ENCODE measurements at places on chromosomes 1 and 21.

GRCh38 chr21:19343711-19344110, 940.1 kb upstream of the TMPRSS15 start:
- no peak for DNase-seq

- no peak for DNase-seq
Observed at GRCh38 chr1:24902471-24902891, 27.6 kb downstream of the RUNX3 start.

DNA sequence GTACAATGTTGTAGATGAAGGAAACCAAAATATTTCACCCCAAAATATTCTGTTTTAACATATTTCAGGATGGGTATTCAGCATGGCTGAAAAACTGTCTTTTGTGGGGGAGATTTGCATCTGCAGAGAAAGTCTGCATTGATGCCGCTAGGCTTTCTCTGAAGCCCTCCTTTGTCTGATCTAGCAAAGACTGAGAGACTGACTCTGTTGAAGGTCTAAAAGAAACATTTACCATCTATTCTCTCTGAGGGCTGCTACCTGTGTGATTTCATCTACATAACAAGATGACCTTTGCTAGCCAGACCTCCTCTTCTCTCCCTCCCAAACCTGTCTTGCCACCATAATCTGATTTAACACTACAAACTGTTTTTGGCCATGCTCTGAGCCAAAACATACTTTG, 12.4 kb upstream of the MT1HL1 start:
- DNase-seq, result no peak

DNA sequence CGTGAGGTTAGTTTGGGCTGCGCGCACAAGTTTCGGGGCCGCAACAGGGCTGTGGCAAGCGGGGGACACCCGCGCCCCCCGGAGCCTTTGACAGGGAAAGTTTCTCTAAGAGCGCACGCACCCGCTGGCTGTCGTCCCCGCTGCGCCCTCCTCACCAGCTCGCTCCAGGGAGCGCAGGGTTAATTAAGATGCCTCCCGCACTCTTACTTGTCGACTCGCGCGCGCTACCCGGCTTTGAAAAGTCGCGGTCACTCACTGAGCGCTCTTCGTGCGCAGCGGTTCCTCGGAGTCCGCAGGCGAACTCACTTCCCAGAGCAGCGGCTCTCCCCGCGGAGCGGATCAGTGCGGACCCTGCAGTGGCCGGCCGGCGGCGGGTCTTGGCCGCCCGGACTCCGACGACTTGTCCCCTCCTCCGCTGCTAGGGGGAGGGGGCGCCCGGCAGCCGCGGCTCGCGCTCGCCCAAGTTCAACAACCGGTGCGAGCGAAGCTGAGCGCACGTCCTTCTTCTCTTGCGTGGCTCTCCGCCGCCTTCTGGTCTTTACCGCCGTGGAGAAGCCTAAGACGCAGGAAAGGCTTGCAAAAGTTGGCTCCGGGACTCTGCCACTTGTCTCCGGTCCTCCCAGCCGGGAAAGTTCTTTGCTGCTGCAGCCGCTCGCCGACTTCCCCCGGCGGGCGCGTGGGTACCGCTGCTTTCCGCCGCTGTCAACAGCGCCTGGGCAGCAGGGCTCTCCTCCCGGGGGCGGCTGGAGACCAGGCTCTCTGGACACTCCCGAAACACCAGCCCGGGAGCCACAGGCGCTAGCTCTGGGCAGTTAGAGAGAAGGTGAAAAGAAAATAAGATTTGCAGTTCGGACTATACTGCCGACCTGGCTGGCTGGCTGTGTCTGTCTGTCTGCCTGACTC, 506 bp downstream of the JUN start:
- no peak for DNase-seq

- no peak for DNase-seq
Observed at GRCh38 chr1:87394982-87395381, 66.3 kb downstream of the LMO4 start.

- DNase-seq, result no peak
Observed at GRCh38 chr1:41678111-41678878, 193.8 kb upstream of the EDN2 start.

DNA sequence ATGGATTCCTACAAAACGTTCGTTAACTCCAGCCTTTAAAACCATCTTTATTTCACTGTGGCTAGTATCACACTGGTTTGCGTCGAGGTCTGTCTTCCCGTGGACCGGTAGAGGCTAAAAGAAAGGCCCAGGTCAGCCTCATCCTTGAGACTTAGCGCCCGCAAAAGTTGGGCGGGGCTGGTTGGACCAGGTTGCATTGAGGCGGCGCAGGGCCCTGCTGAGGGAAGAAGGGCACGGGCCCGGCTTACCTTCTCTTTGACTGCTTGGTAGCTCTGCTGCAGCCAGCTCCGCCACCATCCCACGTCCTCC, 455 bp downstream of the BSDC1 start:
- DNase-seq, result peak; percentile 20

DNA sequence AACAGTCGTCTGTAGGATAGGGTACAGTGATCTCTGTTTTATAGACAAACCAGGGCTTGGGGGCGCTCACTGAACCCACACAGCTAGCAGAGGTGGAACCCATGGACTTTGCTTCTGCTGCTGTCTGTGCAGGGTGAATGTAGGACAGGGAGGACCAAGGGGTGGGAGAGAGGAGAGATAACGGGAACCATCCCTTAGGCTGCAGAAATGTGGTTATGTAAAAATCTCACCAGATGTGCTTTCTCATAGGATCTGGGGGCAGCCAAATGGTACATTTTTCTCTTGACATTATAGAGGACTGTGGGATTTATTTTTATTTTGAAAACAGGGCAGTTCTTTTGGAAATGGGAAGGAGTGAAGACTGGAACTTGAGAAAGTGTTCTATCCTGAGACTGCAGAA, 8.7 kb downstream of the NFASC start:
- DNase-seq, result no peak

DNA sequence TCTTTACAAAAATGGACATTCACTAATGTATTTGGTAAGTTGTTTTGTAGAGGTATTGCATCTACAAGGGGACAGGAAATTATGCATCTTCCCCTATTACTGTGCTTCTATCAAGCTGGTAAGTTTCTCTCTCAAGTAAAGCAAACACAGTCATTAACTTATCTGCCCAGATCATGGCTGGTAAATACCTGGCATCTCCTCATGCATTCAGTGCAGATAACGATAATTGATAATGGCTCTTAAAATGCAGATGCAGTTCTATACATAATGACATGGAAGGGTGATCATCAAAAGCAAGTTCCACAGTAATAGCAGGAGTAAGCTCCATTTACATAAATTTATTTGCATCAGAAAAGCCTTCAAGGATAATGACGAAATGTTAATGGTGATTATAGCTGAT, 122.4 kb downstream of the SIPA1L2 start:
- no peak for DNase-seq

GRCh38 chr1:36091698-36092097, 3.0 kb downstream of the ADPRS start:
- no peak for DNase-seq

GRCh38 chr1:209770636-209771415, 13.5 kb downstream of the C1orf74 start:
- no peak for DNase-seq

DNA sequence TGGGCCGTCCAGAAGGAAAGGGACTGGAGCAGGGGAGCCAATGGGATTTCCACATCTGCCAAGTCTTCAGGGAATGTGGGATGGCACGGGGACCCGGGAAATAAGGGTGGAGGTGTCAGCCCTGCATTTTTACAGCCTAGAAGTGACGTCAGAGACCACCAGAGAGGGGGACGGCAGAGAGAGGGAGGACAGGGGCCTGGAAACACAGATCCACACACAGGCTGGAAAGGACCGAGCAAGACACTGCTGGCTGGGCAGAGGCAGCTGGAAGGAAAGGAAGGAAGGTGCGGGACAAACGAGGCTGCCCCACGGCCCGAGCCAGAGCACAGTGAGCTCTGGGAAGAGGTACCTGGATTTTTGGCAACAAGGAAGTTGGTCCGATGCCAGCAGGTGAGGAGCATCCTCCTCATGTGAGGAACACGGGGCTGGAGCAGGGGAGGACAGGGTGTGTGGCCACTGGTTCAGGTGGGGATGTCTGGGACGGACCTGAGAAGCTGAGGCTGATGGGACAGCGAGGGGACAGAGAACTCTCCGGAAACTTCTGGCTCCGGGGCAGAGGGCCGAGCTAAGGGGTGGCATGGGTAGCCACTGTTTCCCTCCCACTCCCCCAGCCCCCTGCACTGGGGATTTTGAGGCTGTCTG, 138.3 kb downstream of the PGBD5 start:
- no peak for DNase-seq

DNA sequence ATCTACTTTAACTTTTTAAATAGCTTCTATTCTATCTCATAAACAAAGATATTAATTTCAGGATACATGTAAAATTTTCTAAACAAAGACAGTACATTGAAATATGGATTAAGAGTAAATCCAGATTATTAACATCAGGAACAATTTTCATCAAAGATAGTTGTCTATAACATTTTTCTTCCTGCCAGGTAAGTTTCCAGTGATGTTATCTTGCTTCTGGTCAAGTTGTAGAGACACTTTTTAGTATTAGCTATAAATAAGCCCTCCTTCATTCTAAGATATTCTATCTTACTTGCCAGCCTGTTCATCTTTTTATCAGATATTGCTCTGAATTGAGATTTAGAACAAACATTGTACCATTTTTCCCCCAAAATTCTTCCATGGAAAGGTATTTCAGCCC, 94.4 kb upstream of the KCTD3 start:
- DNase-seq, result no peak

DNA sequence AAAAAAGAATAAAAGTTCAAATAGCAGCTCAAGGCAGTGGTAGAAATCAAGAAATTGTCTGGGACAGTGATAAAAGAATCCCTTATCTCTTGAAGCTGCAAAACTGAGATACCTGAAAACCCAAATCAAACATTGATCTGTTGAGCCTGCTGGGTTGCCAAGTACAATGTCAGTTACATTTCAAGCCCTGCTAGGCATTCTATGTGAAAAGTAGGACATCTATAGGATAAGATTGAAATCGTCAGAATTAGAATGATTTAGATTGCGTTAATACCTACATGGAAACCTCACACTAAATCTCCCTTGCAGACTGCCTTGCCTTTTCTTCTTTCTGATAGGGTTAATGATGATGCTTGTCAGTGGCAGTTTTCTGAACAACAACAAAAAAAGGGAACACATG, 1684.4 kb upstream of the B3GALT2 start:
- DNase-seq, result no peak

- DNase-seq, result no peak
Observed at GRCh38 chr21:46340998-46341397, 17.0 kb downstream of the PCNT start.

Data from A549 (cell line).